ENCODE measurements at places on chromosomes 3 and 15.

DNA sequence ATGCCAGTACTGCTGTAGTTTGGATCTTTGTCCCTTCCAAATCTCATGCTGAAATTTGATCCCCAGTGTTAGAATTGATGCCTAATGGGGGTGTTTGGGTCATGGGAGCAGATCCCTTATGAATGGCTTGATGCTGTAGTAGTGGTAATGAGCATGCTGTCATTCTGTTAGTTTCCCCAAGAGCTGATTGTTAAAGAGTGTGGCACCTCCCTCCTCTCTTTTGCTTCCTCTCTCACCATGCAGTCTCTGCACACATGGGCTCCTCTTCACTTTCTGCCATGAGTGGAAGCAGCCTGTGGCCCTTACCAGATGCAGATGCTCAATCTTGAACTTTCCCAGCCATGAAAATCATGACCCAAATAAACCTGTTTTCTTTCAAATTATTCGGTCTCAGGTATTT lies 141.3 kb upstream of the DPPA4 start:
- DNase-seq: no peak

- DNase-seq: no peak
Observed at GRCh38 chr3:80190051-80190450, 422.3 kb upstream of the ROBO1 start.

DNA sequence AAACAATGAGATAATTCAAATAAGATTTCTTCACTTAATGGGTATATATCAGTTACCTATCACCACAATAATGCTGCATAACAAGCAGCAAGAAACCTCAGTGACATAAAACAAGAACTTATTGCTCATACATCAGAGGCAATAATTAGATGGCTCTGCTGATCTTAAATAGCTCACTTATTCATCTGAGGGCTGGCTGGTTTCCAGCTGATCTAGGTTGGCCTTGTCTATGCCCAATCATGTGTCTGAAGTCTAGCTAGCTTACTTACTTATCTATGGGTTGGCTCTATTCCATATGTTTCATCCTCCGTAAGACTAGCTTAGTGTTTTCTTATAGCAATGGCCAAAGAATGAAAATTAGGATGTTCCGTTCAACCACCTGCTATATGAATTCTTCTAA lies 109.4 kb upstream of the AGTR1 start:
- DNase-seq: no peak

- DNase-seq: no peak
Observed at GRCh38 chr3:166279636-166280035, 442.4 kb upstream of the BCHE start.

DNA sequence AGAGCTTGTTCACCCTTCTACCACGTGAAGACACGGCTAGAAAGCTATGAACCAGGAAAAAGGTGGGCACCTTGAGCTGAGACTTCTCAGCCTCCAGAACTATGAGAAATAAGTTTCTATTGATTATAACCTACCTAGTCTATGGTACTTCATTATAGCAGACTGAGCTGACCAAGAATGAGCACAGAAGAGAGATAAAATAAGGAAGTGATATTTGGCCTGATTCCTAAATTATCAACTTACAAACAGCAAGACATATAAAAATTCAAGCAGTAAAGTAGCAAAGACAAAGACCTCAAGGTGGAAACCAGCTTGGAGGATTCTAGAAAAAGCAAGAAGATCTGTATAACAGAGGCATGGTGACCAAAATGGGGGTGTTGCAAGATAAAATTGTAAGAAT lies 63.9 kb upstream of the OSTN start:
- no peak for DNase-seq

- DNase-seq: no peak
Observed at GRCh38 chr15:77243135-77243534, 172.2 kb upstream of the TSPAN3 start.

- DNase-seq: no peak
Observed at GRCh38 chr15:51874751-51875644, 45.5 kb downstream of the TMOD3 start.

All from stimulated activated CD4-positive, alpha-beta T cell treated with anti-CD3 and anti-CD28 coated beads, Interleukin-1b, Interleukin-23, amount 100 ng/mL, for 4 hours (primary cell).